ENCODE measurements at places on chromosomes 6 and 20.

GRCh38 chr6:133083248-133083967, 157.7 kb upstream of the EYA4 start:
- DNase-seq, result no peak

- DNase-seq, result no peak
Observed at GRCh38 chr20:41051009-41051825, 22.6 kb downstream of the TOP1 start.

- DNase-seq, result no peak
Observed at GRCh38 chr6:42403831-42404230, 47.9 kb downstream of the TRERF1 start.

DNA sequence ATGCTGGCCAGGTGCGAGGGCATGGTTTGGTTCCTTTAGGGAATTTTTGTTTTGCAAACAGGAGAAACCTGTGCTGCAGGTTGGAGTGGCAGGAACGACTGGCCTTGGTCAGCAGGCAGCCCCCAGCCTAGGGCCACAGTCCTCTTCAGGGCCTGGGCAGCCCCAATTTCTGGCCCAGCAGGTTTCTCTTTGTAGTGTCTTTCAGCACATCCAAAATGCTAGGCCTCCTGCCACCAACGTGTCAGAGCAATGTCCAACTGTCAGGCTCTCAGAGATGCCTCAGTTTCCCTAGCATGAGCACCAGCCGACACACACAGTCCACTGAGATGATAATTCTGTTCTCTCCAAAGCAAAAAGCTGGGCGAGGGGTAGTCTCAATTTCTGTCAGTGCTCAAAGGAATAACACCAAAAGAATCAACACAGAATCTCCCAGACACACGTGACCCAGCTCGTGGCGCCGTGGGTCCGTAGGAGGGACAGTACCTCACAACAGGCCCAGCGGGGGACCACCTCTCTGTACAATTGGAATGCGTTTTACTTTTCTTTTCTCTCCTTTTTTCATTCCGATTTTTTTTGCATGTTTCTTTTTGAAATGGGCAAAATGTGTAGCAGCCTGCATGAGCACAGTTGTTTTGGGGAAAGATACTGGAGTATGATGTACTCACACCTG, 125.9 kb downstream of the TAF4 start:
- DNase-seq, result no peak
